ENCODE measurements at places on chromosomes 5 and 9. TPM values are rescaled to one million over a fixed set of nuclear protein-coding genes. Genes with fewer than 3 reads are reported as not detected.

DNA sequence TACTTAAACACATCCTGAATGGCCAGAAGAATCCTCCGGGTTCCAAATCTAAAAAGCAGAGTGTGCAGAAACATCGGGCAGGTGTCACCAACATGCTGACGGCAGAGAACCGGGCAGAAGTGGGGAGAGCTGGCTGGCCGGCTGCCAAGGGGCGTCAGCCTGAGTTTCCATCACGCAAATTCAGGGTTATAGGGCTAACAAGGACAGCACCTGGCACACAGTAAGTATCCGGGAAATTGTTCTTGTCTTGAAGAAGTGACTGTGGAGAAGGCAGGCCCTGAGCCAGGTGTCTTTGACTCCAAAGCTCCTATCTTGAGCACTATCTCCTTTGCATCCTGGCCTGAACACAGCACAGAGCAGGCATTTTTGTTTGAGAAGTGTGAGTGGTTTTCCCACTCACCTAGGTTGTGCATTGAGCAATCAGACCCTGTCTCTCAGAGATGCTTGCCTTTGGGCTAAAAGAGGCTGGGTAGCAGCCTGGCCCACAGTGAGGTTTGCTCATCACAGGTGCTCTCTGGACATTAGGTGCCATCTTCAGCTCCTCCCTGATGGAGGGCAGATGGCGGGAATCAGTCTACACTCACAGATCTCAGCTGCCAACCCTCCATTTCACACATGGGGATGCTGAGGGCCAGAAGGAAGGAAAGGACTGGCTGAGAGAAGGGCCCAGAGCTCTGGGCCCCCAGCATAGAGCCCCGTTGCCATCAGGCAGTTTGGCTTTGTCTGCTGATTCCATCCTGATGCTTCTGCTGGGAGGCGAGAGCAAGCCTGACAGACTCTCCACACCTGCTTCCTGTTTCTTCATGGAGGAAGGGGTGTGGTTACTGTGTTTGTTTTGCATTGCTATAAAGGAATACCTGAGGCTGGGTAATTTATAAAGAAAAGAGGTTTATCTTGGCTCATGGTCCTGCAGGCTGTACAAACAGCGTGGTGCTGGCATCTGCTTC, 52.8 kb downstream of the WHRN start:
- DNase-seq, result no peak
- H3K27me3 ChIP-seq, result peaks cover 1% of the 10 kb centered on the region
- H3K4me3 ChIP-seq, result no peak overlapping the region
- no peaks in the 10 kb centered on the region for H3K36me3 ChIP-seq
- H3K4me1 ChIP-seq, result no peaks in the 10 kb centered on the region
- H3K27ac ChIP-seq, result no peak overlapping the region

- no peaks in the 10 kb centered on the region for H3K4me1 ChIP-seq
- no peak for DNase-seq
- no peak overlapping the region for H3K27ac ChIP-seq
- H3K4me3 ChIP-seq, result no peak overlapping the region
- peaks cover 2% of the 10 kb centered on the region for H3K27me3 ChIP-seq
Measured at GRCh38 chr5:73722231-73722630, 96.2 kb downstream of the ARHGEF28 start.

GRCh38 chr9:18665947-18666346, 192.0 kb downstream of the ADAMTSL1 start:
- H3K36me3 ChIP-seq, result no peaks in the 10 kb centered on the region
- no peak overlapping the region for H3K27ac ChIP-seq
- H3K4me1 ChIP-seq, result no peaks in the 10 kb centered on the region
- no peak for DNase-seq
- no peaks in the 10 kb centered on the region for H3K27me3 ChIP-seq

- H3K27ac ChIP-seq, result no peak overlapping the region
- no peak for DNase-seq
- H3K36me3 ChIP-seq, result peaks cover 7% of the 10 kb centered on the region
- H3K27me3 ChIP-seq, result peaks cover 8% of the 10 kb centered on the region
Measured at GRCh38 chr5:168312606-168313295, 21.3 kb downstream of the WWC1 start.

DNA sequence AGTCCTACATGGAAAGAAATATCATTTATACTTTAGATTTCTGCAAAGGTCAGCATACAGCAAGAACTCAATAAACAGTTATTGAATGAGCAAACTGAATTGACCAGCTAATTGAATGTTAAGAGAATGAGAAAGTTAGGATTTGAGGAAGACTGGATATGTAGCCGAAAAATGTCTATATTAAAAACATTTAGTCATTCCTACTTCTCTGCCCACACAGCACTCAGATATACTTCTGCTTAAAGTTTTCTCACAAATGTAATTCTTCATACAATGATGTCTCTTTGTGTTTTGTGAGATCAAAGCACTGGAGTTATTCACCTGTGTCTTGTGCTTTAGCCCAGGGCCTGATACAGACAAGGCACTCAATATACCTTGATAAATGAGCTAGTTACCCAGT, 188.6 kb downstream of the PARP8 start:
- no peak overlapping the region for H3K27ac ChIP-seq
- DNase-seq, result no peak
- peaks cover 2% of the 10 kb centered on the region for H3K27me3 ChIP-seq
- no peak overlapping the region for H3K4me3 ChIP-seq

GRCh38 chr9:121271368-121272341, 3.7 kb downstream of the GSN start:
- H3K4me1 ChIP-seq, result peaks cover 11% of the 10 kb centered on the region
- no peak overlapping the region for H3K4me3 ChIP-seq
- no peak for DNase-seq
- no peak overlapping the region for H3K27ac ChIP-seq
- peaks cover 3% of the 10 kb centered on the region for H3K27me3 ChIP-seq

DNA sequence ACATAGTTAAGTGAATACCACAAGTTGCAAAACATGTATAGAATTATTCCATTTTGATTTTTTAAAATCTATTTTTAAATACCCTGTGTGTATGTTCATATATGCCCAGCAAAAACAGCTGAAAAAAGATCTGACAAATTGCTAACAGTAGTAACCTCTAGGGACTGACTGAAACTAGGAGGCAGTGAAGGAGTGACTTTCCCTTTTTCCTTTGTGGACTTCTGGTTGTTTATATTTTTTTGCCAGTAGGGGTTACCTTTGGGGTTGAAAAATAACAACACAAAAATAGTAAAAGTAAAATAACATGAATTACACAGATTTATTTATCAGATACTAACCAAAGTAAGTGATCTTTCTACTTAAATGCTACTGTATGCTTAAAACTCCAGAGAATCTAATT, 2.9 kb downstream of the MEGF9 start:
- peaks cover 4% of the 10 kb centered on the region for H3K27me3 ChIP-seq
- no peak for DNase-seq
- peak overlapping the region; percentile 96 for H3K4me3 ChIP-seq
- peaks cover 14% of the 10 kb centered on the region for H3K4me1 ChIP-seq
- no peak overlapping the region for H3K27ac ChIP-seq

DNA sequence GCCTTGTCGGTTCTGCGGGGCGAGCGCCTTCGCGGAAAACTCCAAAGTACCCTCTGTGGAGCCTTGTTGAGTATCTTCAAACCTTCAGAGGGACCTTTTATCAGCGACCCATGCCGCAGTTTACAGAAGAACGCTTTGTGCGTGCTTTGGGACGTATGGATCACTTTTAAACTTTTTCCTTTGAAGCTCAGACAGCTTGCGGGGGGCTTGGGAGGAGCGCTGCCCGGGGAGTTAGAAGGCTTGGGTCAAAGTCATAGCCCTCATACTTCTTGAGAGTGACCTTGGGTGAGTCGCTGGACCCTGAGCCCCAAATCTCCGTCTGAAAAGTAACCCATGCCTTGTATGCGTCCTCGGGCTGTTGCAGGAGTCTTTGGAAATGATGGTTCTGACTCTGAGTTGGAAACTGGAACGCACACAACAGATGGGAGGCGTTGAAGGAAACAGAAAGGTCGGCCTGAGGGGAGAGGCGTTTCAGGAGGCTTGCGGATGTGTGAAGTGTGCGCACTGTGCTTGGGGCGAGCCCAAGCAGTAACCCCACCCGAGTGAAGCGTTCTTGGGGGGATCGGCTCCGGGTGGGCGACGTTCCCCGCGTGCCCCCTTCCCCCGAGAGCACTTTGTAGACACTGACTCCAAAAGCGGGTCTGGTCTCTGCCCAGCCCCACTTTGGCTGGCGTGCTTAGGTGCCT, 661 bp upstream of the SLC25A51 start:
- peak overlapping the region; percentile 83 for H3K4me3 ChIP-seq
- H3K4me1 ChIP-seq, result peaks cover 17% of the 10 kb centered on the region
- no peaks in the 10 kb centered on the region for H3K36me3 ChIP-seq

GRCh38 chr9:34628656-34629490, at the start of gene ARID3C:
Gene ARID3C, minus strand, starts transcription at chr9:34629066. Its CDS starts 1,052 bp downstream, at chr9:34628014.
- H3K4me1 ChIP-seq, result peaks cover 8% of the 10 kb centered on the region
- H3K4me3 ChIP-seq, result peak within 1 kb of the TSS; percentile 95
- H3K36me3 ChIP-seq, result peaks cover 6% of the 10 kb centered on the region
- H3K27ac ChIP-seq, result no peak within 1 kb of the TSS
- DNase-seq, result peak; percentile 62

GRCh38 chr5:147819261-147819770, 12.2 kb downstream of the SPINK1 start:
- H3K36me3 ChIP-seq, result no peaks in the 10 kb centered on the region
- no peak overlapping the region for H3K4me3 ChIP-seq
- H3K27ac ChIP-seq, result no peak overlapping the region
- peaks cover 3% of the 10 kb centered on the region for H3K4me1 ChIP-seq
- H3K27me3 ChIP-seq, result peaks cover 2% of the 10 kb centered on the region

The LRRC14B gene
- not detected for total RNA-seq

The PKN3 gene
- 4.3 TPM for total RNA-seq

The FAM153A gene
- total RNA-seq, result not detected

The TGFBR1 gene
- 207 TPM for total RNA-seq

The SPARC gene
- 946 TPM for total RNA-seq

The ADAMTS2 gene
- 23.5 TPM for total RNA-seq

The IFNA21 gene
- total RNA-seq, result not detected

Data from glutamatergic neuron (in vitro differentiated cells).